ENCODE measurements at places on chromosomes 1 and 21.

DNA sequence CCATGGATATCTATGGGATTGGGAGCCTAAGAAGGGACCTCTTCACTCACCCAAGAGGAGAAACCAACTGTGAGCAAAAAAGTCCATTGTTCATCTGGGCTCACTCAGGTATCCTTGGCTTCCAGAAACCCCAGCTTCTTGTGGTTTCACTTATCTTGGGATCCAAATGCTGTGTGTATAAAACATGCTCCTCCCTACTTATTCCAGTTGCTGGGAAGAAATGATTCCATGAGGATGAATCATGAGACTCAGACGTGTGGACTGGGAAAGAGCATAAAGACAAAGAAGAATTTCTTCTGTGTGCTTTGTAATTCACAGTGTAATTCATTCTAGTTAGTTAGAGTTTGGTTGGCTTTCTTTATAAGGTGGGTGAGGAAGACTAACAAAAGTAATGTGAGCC is 283.7 kb downstream of the ZNF648 start:
- no peak for DNase-seq

DNA sequence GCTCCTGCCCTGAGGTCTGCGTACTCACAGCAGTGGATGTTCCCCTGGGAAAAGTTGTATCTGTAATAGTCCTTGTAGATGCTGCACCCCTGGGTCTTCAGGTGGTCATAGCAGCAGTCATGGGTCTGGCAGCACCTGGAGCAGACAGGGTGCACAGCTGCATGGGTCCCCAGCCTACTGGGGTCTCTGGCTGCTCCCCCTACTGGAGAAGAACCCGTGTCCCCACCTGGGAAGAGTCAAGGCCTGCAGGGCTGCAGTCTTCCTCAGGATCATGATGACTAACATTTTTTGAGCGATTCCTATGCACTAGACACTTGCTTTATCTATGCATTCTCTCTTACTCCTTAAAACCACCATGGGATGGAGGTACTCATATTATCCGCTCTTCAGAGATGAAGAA is 3.9 kb downstream of the PLA2G2D start:
- DNase-seq = no peak

GRCh38 chr21:46061950-46062349 is 36.0 kb upstream of the COL6A2 start:
- no peak for DNase-seq

DNA sequence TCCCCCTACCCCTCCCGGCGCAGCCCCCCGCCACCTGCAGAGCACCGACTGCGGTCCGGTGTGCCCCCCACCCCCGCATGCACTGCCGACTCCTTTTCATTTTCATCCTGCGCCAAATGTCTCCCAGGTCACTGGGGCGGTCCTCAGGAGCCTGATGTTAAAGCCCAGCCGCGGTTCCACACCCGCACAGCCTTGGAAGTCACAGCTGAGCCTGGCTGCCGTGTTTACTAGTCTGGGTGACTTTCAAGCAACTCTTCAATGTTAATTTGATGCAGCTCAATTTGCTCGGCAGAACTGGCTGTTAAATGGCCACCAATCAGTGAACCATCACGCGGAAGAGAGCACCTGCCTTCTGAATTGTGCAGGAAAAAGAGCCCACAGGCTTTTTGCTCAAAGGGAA is 27.2 kb downstream of the THAP3 start:
- no peak for DNase-seq

DNA sequence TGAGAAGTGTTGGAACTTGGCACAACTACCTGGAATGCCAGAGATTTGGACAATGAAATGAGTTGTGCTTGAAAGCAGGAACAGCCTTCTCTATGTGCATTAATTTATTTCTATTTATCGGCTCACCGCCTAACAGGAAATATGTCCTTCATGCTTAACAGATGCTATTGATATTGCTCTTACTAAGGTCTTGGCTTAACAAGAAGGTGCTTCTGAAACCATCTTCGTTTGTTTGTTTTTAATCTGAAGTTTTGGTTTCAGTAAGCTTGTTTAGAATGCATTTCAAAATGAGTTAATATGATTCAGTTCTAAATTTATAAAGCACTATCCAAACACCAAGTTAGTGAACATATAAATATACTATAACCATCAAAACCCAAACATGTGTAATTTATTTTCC is 898.3 kb upstream of the B3GALT2 start:
- DNase-seq = no peak

- no peak for DNase-seq
Observed at GRCh38 chr1:208446271-208446691, 202.1 kb upstream of the PLXNA2 start.

DNA sequence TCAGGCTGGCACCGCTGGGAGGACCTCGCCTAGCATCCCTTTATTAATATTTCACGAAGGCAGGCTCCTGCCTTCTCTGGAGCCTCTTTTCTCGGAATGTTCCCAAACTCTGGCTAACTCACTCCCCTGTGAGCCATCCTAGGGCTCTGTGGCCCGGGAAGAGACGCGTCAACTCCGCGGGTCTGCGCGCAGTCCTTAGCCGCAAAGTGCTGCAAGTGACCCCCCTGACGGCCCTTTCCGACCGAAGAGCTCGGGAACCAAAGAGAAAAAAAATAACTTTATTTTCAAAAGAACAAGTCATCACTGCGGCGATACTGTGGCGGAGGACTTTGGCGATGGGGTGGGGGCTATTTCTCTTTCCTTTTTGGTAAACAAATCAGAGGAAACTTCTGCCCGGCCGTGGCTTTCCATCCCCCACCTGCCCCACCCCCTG is 14.6 kb downstream of the NR5A2 start:
- DNase-seq = no peak

DNA sequence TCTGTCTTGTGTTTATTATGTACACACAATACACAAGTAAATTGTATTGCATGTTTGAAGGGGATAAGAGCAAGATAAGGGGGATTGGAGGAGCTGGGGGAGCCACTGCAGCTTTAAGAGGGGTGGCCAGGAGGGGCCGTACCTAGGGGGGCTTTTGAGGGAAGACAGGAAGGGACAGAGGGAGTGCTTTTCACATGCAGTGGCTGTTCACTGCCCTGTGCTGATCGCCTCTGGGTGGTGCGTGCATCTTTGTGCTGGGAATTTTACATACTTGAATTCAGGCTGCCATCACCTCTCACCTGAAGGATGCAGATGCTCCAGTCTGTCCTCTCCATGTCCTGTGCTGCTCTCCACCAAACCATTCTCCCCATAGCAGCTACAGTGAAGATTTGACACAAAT is 179.5 kb downstream of the PTPRU start:
- no peak for DNase-seq

DNA sequence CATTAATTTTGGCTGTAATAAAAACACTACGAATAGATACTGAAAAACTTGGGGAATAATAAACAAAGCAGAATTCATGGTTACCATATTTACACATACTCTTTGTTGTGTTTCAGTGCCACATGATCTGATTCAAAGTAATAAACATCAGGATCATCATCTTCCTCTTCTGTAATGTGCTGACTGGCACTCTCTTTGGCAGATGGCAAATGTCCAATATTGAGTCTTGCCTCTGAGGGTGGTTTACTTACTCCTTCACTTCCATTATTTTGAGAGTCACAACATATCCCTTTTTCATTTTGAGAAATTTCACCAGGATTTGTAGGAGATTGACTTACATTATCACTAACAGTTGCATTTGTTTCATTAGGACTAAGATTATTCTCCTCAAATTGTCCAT is 50.7 kb downstream of the ZZZ3 start:
- DNase-seq = no peak

DNA sequence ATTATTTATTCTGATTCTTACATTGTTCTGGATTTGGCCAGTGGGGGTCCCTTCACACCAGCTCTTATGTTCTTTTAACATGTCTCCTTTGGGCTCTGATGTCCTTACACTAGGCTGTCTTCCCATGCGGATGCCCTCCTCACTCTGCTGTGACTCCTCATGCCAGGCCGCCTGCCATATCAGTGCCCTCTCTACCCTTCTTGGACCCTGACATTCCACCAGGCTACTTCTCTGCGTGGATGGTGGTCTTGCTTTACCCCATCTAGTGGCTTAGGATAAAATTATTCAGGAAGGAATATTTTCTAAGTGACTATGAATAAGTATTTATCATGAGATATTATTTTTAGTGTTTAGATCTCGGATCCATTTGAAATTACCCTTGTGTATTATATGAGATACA is 21.2 kb downstream of the ATF6 start:
- no peak for DNase-seq

DNA sequence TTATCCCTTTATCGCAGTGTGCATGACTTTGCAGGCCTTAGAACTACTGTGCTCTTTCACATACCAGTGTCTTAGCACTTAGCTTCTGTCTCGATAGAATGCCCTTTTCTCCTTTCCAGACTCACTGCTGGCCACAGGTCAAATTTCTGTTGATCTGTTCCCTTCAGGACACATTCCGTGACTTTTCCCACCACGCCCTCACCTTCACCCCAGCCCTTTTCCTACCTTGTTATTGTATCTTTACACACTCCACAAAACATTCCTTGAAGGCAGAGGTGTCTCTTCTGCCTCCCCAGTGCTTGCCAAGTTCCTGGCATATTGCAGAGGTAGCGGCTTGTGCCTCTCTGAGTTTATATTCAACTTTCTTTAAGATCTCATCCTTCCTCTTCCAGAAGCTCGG is 3.7 kb upstream of the IGSF9 start:
- no peak for DNase-seq

DNA sequence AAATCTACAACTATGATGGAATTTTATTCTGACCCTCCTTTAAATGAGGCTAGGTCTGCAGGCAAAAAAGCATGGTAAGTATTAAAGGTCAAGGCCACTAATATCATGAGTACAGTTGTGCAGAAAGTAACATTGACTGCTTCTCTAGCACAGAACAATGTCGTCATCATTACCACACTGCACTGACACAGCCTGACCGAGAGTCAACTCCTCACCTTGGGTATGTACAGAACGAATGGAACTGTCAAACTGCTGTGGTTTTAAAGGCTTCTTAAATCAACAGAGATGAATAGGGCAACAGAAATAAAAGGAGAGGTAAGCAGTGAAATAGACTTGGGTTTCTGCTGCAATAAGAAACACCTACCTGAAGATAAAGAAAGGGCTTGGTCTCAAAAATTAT is 88.8 kb downstream of the TBX15 start:
- no peak for DNase-seq

DNA sequence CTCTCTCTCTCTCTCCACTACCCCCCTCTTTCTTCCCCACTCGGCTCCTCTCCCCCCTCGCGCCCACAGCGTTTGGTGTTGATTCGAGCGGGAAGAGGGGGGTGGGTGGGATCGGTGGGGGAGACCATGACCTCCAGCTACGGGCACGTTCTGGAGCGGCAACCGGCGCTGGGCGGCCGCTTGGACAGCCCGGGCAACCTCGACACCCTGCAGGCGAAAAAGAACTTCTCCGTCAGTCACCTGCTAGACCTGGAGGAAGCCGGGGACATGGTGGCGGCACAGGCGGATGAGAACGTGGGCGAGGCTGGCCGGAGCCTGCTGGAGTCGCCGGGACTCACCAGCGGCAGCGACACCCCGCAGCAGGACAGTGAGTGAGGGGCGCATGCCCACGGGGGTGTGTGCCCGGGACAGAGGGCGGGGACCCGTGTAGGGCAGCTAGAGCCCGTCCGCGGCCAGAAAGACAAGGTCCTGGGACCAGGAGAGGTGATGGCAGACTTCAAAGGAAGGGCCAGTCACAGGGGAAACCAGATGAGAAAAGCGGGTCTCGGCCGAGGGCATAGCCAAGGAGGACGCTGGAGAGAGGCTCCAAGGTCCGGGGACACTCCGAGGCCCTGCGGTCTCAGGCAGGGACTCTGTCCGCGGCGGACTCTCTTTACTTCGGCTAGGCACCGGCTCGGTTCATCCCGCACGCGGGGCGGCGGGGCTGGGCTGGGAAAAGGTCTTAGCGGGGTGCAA is at the start of gene PRRX1:
Gene PRRX1, plus strand, starts transcription at position 39 of the 735 bp plus-strand sequence. Its CDS starts 88 bp downstream, at position 127.
- no peak for DNase-seq

DNA sequence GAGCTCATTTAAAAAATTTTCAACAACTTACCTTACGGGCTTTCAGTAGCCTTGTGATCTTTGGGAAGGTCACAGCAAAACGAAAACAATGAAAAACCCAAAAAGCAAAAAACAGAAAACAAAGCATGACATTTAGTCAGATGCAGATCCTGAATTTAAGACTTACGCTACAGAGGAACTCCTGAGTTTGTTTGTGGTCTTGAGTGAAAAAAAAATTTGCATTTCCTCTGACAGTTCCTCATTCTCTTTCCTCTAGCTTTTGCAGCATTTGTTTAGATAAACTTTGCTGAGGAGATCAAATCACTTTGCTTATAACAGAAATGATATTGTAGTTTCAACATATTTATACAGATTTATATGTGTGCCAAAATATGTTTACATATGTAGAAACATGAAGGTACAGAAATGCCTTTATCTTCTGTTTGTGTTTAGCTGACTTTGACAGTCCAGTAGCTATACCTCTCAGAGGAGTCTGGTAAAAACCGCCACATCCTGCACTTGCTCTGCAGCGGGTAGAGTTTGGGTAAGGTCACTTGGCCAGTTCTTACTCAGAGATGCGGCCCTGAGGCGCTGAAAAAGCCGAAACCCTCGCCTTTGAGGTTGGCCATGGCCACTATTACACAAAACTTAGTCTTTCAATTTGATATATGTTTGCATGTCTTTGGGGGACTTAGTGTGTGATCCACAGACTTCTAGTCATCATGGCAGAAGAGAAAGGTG is 142.5 kb downstream of the TNR start:
- DNase-seq = no peak

All from activated CD4-positive, alpha-beta T cell treated with anti-CD3 and anti-CD28 coated beads, Interleukin-2, amount 50 U/mL, for 48 hours (primary cell).